ENCODE measurements at places on chromosomes 3 and 15.

- no peak overlapping the region for H3K4me3 ChIP-seq
- H3K27me3 ChIP-seq = no peaks in the 10 kb centered on the region
- no peak for DNase-seq
- H3K4me1 ChIP-seq = no peaks in the 10 kb centered on the region
Measured at GRCh38 chr3:131470377-131470776, 32.4 kb downstream of the MRPL3 start.

DNA sequence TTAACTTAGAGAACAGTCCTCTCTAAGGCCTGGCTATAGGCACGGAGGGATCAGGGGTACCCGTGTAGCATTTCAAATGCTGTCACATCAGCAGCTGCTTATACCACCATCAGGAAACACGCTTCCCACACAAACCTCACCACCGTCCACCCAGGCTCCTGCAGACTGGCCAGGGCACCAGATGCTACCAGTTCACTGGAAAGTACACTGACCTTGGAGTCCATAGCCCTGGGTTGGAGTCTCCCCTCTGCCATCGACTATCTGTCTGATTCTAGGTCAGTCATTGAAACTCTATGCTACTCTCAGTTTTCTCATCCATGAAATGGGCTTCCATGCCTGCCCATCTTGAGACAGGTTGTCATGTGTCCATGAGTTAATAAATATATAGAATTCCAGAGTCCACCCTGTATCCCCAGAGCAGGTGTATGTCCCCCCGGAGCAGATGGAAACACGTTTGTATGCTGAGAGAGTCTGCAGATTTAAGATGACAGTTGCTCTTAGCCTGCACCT lies 156.0 kb upstream of the SMAD3 start:
- H3K36me3 ChIP-seq = no peaks in the 10 kb centered on the region
- H3K27me3 ChIP-seq = no peaks in the 10 kb centered on the region
- no peaks in the 10 kb centered on the region for H3K4me1 ChIP-seq
- DNase-seq = no peak
- H3K4me3 ChIP-seq = no peak overlapping the region

- H3K4me3 ChIP-seq = no peak overlapping the region
- H3K27ac ChIP-seq = no peak overlapping the region
- no peaks in the 10 kb centered on the region for H3K36me3 ChIP-seq
- no peaks in the 10 kb centered on the region for H3K27me3 ChIP-seq
- DNase-seq = no peak
Measured at GRCh38 chr3:164064298-164064697, 1014.0 kb downstream of the SI start.

GRCh38 chr3:170631755-170632488 lies 46.0 kb upstream of the SLC7A14 start:
- no peak overlapping the region for H3K4me3 ChIP-seq
- no peak for DNase-seq
- no peaks in the 10 kb centered on the region for H3K36me3 ChIP-seq
- peaks cover 10% of the 10 kb centered on the region for H3K4me1 ChIP-seq
- H3K27ac ChIP-seq = no peak overlapping the region

DNA sequence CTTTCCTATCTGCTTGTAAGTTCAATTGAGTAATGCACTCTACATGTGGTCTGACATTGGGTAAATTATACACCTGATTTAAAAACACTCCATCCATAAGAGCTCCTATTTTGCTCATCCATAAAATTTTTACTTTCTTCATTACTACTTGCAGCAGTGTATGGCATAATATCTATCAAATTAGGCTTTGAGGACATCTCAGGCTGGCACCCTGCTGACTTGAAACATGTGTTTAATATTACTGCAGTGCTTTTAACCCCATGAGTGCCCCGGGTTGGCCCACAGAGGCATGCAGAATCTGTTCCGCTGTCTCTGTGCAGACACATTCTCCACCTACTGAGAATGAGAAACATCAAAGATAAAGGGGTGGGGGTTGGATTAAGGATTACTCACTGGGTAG lies 249.9 kb upstream of the DNAJC19 start:
- no peak overlapping the region for H3K27ac ChIP-seq
- no peaks in the 10 kb centered on the region for H3K36me3 ChIP-seq
- no peaks in the 10 kb centered on the region for H3K4me1 ChIP-seq
- H3K4me3 ChIP-seq = no peak overlapping the region
- H3K27me3 ChIP-seq = no peaks in the 10 kb centered on the region

DNA sequence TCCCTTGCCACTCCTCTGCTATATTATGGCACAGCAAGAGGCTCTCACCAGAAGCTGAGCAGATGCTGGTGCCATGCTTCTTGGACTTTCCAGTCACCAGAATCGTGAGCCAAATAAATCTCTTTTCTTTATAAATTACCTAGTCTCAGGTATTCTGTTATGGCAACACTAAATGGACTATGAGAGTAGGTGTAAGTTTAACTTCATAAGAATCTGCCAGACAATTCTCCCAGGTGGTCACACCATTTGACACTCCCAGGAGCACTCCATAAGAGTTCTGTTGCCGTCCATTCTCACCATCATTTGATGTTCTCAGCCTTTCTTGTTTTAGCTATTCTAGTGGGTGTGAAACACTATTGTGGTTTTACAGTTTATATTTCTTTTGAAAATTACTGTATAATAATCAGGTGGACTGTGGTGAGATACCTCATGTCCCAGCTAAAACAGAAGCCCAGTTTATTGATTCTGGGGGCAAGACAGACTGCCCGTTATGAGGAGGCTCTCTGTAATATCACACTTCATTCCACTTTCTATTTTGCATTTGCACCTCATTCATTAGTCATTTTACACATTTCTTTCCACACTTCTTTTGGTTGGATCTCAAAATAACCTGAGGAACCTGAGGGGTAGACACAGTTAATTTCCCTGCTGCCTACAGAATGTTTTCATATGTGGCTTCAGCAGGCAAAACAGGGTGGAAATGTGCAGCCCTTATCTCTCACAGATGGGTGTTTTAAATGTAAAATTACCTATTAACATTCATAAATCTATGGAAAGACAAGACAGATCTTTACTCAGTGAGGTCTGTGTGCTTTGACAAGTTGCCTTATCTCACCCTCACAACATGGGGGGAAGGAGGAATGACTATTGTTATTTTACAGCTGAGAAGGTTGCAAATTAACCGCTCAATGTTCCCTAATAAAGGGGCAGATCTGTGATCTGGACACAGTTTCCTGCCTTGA lies 42.1 kb downstream of the CDCP1 start:
- no peaks in the 10 kb centered on the region for H3K27me3 ChIP-seq
- DNase-seq = no peak
- H3K36me3 ChIP-seq = no peaks in the 10 kb centered on the region
- no peak overlapping the region for H3K27ac ChIP-seq
- peaks cover 38% of the 10 kb centered on the region for H3K4me1 ChIP-seq
- no peak overlapping the region for H3K4me3 ChIP-seq

DNA sequence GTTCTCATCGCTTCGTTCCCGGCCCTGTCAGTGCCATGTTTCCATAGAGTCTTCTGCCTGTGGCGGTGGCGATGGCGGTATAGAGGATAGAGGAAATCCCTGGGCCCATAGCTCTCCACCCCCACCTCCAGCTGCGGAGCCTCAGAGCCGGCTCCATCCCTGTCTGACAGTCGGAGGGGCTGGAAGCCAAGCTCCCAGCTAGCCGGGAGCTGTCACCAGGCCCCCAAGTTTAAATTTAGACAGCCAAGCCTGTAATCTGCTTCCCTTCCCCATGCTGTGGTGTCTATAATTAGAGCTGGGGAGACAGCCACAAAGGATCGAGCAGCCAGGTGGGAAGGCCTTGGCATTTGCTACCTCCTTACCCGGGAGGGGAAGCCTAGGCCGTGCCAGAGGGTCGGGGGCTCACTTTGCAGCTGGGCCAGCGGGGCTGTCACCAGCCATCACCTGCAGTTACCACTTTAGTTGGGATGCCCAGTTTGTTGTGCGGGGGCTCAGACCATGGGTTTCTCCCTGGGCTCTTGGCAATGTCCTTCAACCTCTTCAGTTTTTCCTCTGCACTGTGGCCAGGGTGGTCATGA lies 56.3 kb upstream of the SEC13 start:
- H3K27ac ChIP-seq = no peak overlapping the region
- no peaks in the 10 kb centered on the region for H3K36me3 ChIP-seq
- H3K4me3 ChIP-seq = no peak overlapping the region
- no peak for DNase-seq
- H3K27me3 ChIP-seq = 0 out of 2 replicates have a peak, but pooled peaks cover 5% of the 10 kb centered on the region

- H3K27ac ChIP-seq = no peak overlapping the region
- DNase-seq = no peak
- H3K27me3 ChIP-seq = peaks cover 15% of the 10 kb centered on the region
- H3K4me1 ChIP-seq = no peaks in the 10 kb centered on the region
- H3K4me3 ChIP-seq = no peak overlapping the region
Measured at GRCh38 chr15:70449311-70450141, 313.8 kb downstream of the UACA start.

GRCh38 chr3:150218841-150219240 lies 189.3 kb upstream of the TSC22D2 start:
- H3K27ac ChIP-seq = no peak overlapping the region
- H3K4me1 ChIP-seq = no peaks in the 10 kb centered on the region
- no peaks in the 10 kb centered on the region for H3K36me3 ChIP-seq

GRCh38 chr3:171178714-171179113 lies 152.2 kb upstream of the SLC2A2 start:
- no peaks in the 10 kb centered on the region for H3K27me3 ChIP-seq
- no peak overlapping the region for H3K27ac ChIP-seq
- peaks cover 29% of the 10 kb centered on the region for H3K4me1 ChIP-seq
- no peak overlapping the region for H3K4me3 ChIP-seq
- no peaks in the 10 kb centered on the region for H3K36me3 ChIP-seq
- peak; percentile 42 for DNase-seq

DNA sequence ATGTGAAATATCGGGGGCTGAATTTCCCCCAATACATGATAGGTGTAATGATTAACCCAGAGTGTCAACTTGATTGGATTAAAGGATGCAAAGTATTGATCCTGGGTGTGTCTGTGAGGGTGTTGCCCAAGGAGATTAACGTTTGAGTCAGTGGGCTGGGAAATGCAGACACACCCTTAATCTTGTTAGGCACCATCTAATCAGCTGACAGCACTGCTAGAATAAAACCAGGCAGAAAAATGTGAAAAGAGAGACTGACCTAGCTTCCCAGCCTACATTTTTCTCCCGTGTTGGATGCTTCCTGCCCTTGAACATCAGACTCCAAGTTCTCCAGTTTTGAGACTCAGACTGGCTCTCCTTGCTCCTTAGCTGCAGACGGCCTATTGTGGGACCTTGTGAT lies 247.8 kb downstream of the OTOL1 start:
- no peak overlapping the region for H3K27ac ChIP-seq
- H3K4me3 ChIP-seq = no peak overlapping the region
- no peaks in the 10 kb centered on the region for H3K27me3 ChIP-seq

- no peaks in the 10 kb centered on the region for H3K27me3 ChIP-seq
- H3K27ac ChIP-seq = peak overlapping the region; percentile 77
- peaks cover 19% of the 10 kb centered on the region for H3K4me1 ChIP-seq
- H3K4me3 ChIP-seq = peak overlapping the region; percentile 52
- no peaks in the 10 kb centered on the region for H3K36me3 ChIP-seq
Measured at GRCh38 chr3:195159814-195160165, 111.2 kb downstream of the XXYLT1 start.

DNA sequence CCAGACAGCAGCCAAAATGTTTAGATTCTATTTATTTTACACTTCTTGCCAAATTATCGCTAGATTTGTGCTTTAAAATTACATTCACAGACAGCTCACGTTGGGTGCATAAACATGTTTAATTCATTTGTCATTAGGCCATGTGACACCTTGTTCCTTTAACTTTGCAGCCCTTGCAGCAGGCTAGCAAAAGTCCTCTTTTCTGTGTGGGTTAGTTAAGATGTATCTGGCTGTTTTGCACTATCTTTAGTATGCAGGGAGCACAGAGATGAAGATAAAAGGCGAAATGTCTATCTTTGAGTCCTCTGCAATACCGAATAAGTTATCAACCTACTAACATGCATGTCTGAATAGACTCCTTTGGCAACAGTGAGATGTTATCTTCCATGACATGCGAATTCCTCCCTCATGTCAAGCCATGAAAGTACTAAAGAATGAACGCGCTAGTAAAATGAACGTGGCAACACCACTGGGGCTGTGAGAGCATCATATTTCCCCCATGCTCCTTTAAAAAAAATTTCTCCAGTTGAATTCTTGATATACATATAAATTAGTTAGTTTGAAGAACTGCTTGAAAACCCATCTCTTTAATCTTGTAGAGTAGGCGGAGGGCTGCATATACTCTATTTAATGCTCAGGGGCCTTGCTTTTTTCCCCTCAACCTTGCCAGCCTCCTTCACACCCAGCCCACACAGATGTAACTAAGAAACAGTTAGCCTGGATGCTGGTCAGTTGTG lies 620.4 kb upstream of the NR2F2 start:
- no peaks in the 10 kb centered on the region for H3K4me1 ChIP-seq
- DNase-seq = no peak
- no peaks in the 10 kb centered on the region for H3K36me3 ChIP-seq
- H3K27ac ChIP-seq = no peak overlapping the region

GRCh38 chr3:48445277-48445882 lies 1.2 kb upstream of the ATRIP start:
- peak overlapping the region; percentile 89 for H3K4me3 ChIP-seq
- no peaks in the 10 kb centered on the region for H3K27me3 ChIP-seq
- no peak for DNase-seq
- H3K4me1 ChIP-seq = peaks cover 22% of the 10 kb centered on the region
- peaks cover 15% of the 10 kb centered on the region for H3K36me3 ChIP-seq

GRCh38 chr3:79005084-79005483 lies 762.7 kb downstream of the ROBO1 start:
- no peak overlapping the region for H3K4me3 ChIP-seq
- H3K27ac ChIP-seq = no peak overlapping the region
- no peaks in the 10 kb centered on the region for H3K4me1 ChIP-seq
- H3K27me3 ChIP-seq = no peaks in the 10 kb centered on the region
- H3K36me3 ChIP-seq = no peaks in the 10 kb centered on the region

DNA sequence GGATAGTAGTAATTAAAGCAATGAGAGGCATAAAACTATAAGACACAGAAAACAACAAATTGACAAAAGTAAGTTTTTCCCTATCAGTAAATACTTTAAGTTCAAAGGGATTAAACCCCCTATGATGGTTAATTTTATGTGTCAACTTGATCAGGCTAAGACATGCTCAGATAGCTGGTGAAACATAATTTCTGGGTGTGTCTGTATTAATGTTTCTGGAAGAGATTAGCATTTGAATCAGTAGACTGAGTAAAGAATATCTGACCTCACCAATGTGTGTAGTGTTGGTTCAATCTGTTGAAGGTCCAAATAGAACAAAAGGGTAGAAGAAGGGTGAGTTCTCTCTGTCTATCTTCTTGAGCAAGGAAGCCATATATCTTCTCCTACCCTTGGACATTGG lies 283.3 kb upstream of the GRM7 start:
- H3K36me3 ChIP-seq = no peaks in the 10 kb centered on the region
- no peaks in the 10 kb centered on the region for H3K27me3 ChIP-seq
- no peak for DNase-seq
- no peak overlapping the region for H3K4me3 ChIP-seq

DNA sequence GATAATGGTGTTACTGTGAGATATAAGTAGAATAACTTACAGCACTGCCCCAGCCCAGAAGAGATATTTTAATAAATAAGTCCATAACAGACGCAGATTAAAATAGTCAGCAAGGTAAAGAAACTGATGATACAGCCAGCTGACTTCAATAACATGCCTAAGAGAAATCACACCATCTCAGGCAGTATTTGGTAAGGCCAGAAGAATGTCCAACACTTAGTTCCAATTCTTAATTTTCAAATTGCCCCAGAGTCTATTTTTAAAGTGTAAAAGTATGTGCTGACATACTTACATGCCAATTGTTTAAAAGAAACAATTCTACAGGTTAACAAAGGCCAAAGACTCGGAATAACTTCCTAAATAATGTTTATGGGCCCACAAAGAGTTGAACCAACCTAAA lies 1.6 kb downstream of the GNB4 start:
- peaks cover 23% of the 10 kb centered on the region for H3K4me1 ChIP-seq
- no peaks in the 10 kb centered on the region for H3K27me3 ChIP-seq
- peak overlapping the region; percentile 95 for H3K27ac ChIP-seq

- H3K4me1 ChIP-seq = peaks cover 14% of the 10 kb centered on the region
- no peak overlapping the region for H3K27ac ChIP-seq
- H3K27me3 ChIP-seq = peaks cover 19% of the 10 kb centered on the region
Measured at GRCh38 chr15:51706291-51706690, 25.0 kb downstream of the SCG3 start.

Data from GM23248 (cell line).